ENCODE measurements at places on chromosomes 6 and 20. TPM values are rescaled to one million over a fixed set of nuclear protein-coding genes. Genes with fewer than 3 reads are reported as not detected.

DNA sequence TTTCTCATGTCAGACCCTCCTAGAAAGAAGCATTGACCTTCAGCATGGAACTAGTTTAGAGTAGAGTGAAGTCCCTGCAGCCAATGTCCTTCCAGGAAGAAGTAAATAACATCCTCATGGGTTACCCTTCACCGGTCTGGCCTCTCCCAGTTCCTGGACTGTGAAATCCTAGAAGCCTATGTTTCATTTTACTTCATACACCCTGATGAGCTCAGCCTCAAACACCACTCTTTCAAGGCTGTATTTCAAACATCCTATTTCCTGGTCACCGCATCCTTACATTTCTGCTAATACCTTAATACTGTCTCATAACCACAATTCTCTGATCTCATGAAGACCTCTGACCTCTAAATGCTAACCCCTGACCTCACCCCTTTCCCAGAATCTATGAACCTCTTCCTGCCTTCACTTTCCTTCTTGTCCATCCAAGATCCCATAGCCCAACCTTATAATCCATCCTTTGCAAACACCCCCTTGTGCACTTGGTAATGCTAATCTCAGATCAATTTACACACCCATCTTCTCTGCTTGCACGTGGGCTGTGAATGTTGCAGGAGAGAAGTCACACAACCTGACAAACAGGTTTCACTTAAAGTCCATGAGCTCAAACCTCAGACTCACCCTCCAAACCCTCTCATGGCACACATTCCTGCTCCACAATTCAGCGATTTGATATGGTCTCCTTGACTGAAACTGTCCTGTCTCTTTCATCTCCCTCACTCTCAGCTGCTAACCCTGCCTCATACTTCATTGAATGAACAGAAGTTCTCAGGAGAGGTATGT, 30.2 kb downstream of the SLC2A10 start:
- no peak for DNase-seq

ASF1A gene
- 13.1 TPM for total RNA-seq

ZBTB2 gene
- total RNA-seq: 17.3 TPM

GRCh38 chr6:137846274-137846673, 20.8 kb upstream of the TNFAIP3 start:
- no peak for DNase-seq

GRCh38 chr6:2753110-2753489, 2.4 kb upstream of the MYLK4 start:
- no peak for DNase-seq

FAM83C gene
- not detected for total RNA-seq

SIRPD gene
- total RNA-seq: not detected

C20orf144 gene
- 0.27 TPM for total RNA-seq

DNA sequence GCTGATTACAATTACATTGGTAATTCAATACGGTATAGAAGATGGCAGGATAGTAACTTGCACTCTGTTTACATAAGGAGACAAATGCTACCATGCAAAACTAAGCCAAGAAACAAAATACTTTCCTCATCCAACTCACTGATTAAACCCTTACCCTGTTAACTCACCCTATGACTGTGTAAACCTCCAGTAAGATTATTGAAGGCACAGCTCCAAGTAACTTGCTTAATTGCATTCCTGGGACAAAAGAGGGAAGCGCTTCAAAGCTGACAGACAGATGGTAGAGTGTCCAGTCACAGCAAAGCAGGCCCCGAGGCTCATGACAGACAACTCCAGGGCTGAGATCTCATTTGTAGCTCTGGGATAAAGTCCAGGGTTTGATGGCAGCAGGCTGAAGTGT, 6.9 kb upstream of the KIF16B start:
- no peak for DNase-seq

HUS1B gene
- total RNA-seq: 1.3 TPM

MEI4 gene
- total RNA-seq: not detected

- DNase-seq: no peak
Measured at GRCh38 chr6:5986861-5987260, 19.9 kb downstream of the NRN1 start.

GRCh38 chr20:60253471-60253870, 295.2 kb downstream of the CDH26 start:
- no peak for DNase-seq

DNA sequence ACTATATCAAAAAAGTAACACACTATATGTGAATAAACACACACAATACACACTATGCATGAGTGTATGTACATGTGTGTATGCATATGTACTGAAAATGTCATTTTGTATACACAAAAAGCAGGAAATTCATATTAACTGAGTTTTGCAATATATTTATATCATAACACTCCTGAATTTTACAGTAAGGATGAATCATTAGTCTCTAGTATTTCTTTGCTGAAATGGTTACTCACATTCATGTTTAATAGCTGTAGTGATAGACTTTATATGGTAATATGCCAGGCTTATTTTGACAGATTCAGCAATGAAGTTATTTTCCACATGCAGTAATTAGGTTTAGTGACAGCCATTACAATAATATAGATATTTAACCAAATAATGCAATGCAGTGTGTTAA, 1216.2 kb upstream of the CITED2 start:
- DNase-seq: no peak

GRCh38 chr6:113980937-113981554, 10.1 kb upstream of the HDAC2 start:
- no peak for DNase-seq

- no peak for DNase-seq
Measured at GRCh38 chr20:61664556-61665320, 400.9 kb downstream of the TAF4 start.

- DNase-seq: no peak
Measured at GRCh38 chr6:42471714-42472113, 20.0 kb upstream of the TRERF1 start.

- DNase-seq: no peak
Measured at GRCh38 chr6:13181393-13181792, 146.9 kb downstream of the TBC1D7 start.

ABHD16B gene
- total RNA-seq: not detected

DNA sequence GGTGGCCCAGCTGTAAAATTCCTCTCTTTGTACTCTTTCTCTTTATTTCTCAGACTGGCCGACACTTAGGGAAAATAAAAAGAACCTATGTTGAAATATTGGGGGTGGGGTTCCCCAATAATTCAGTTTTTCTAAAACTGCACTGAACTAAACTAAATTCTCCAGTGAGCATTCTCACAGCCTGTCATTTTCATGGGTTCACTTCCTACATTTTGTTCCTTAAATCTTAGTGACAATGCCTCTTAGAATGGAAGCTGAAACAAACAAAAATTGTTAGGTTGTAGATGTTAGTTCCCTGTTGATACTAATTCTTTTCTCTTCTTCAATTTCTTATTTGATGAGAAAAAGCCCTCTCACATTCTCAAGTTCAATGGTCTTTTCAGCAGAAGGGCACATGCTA, 35.8 kb upstream of the IFNGR1 start:
- no peak for DNase-seq

DNA sequence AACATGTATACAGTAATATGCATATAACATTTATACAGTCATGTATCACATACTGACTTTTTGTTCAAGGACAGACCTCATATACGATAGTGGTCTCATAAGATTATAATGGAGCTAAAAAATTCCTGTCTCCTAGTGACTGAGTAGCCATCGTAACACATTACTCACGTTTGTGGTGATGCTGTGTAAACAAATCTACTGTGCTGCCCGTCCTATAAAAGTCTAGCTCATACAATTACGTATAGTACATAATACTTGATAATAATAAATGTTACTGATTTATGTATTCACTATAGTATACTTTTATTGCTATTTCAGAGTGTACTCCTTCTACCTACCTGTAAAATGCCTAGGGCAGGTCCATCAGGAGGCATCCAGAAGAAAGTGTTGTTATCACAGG, 17.4 kb downstream of the SERAC1 start:
- DNase-seq: no peak

GRCh38 chr6:132063738-132064137, 112.6 kb upstream of the CCN2 start:
- no peak for DNase-seq

All from activated B cell treated with CpG ODN at 0.5 μM for 24 hours (primary cell).